ENCODE measurements at places on chromosomes 6 and 20.

DNA sequence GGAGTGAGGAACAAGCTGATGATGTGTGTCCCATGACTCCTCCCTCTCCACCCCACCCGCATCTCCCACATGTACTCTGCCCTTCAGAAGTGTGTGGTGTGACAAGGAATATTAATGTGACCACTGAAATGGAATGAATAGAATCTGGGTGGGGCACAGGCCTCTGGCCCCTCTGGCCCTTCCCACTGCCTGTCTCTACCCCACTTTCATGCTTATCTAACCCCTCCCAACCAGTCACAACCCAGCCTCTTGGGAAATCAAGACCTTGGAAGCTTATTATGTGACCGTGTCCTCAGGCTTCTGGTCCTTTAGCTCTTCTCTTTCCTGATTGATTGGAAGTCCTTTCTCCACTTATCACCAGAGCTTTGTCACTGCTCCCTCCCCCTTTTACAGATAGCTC, 312.2 kb upstream of the SOX4 start:
- DNase-seq = no peak

DNA sequence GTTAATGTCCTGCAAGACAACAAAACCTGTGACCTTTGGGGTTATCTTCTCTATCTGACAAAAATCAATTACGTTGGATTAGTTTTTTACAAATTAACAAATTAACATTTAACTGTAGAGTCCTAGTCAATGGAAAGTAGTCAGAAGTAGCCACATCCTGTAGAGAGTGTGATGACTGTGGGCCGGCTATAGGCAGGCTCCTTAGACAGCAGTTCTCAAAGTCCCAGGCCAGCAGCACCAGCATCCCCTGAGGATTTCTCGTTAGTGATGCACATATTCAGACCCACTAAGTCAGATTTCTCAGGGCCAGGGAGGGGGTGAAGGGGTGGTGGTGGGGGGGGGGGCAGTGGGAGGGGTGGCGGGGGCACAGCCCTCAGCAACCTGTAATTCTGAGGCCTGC, 37.2 kb downstream of the ZNF341 start:
- DNase-seq = no peak

GRCh38 chr6:5998711-5999687, 7.7 kb downstream of the NRN1 start:
- DNase-seq = no peak

GRCh38 chr20:54061101-54061881, 9.1 kb downstream of the BCAS1 start:
- DNase-seq = peak; percentile 28

GRCh38 chr6:169738976-169739529, 12.3 kb downstream of the DYNLT2 start:
- peak; percentile 50 for DNase-seq

- no peak for DNase-seq
These were observed 38.0 kb downstream of the COL12A1 start for GRCh38 chr6:75167851-75168250.

DNA sequence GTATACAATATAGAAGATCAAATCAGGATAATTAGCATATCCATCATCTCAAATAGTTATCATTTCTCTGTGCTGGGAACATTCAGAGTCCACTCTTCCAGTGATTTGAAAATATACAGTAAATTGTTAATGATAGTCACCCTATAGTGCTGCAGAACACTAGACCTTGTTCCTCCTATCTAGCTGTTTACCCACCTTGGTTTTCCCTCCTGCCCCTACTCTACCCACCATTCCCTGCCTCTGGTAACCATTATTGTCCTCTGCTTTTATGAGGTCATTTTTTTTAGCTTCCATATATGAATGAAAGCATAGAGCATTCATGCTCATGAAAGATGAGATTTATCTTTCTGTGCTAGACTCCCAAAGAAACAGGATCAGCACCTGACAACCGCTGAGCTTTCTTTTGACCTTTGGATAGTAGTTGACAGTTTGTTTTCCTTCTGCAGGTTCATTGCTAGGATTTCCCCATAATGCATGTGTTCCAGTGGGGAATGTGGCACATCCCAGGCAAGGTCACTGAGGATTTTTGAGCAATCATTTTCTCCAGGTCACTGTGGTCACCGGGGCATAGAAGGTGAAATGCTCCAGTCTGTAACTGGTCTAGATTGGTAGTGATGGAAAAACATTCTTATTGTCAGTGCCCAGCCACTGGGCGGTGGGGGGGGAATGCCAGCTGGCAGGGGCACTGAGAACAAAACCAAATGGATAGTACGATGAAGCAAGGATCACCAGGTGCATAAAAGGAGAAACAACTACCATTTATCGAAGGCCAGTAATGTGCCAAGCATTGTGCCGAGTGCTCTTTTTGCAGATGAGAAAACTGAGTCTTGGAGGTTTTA, 33.6 kb upstream of the BCAS1 start:
- no peak for DNase-seq

DNA sequence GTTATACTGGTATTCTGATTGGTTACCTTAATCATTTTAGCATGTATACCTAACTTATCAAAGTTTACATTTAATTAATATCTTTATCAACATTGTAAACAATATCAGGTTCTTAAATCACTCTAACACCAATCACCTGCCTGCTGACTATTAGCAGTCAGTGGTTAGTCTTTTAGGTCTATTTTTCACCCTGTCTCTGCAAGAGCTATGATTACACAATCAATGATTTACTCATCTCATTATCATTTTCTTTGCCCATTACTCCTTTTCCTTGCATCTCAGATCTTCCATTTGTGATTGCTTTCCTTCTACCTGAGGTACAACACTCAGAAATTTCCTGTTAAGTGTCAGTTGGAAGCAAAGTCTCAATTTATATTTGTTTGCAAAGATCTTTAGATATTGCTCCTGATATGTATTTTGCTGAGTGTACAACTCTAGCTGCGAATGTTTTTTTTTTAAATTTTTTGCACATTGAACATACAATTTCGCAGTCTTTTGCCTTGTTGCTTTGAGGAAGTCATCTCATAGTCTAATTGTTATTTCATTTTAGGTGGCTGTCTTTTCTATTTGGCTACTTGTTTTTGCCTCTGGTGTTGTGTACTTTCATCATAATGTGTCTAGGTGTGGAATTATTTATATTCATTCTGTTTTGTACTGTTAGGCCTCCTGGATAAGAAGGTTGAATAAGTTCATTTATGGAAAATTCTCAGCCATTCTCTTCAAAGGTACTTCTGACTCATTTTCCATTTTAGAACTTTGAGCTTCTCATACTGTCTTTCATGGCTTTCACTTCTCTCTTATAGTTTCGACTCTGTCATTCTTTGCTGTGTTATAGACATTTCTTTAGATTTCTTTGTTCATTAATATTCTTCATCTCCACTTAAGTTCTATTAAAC, 104.9 kb upstream of the CEP162 start:
- peak; percentile 3 for DNase-seq

- DNase-seq = no peak
These were observed 302.8 kb upstream of the JARID2 start for GRCh38 chr6:14943116-14943515.

DNA sequence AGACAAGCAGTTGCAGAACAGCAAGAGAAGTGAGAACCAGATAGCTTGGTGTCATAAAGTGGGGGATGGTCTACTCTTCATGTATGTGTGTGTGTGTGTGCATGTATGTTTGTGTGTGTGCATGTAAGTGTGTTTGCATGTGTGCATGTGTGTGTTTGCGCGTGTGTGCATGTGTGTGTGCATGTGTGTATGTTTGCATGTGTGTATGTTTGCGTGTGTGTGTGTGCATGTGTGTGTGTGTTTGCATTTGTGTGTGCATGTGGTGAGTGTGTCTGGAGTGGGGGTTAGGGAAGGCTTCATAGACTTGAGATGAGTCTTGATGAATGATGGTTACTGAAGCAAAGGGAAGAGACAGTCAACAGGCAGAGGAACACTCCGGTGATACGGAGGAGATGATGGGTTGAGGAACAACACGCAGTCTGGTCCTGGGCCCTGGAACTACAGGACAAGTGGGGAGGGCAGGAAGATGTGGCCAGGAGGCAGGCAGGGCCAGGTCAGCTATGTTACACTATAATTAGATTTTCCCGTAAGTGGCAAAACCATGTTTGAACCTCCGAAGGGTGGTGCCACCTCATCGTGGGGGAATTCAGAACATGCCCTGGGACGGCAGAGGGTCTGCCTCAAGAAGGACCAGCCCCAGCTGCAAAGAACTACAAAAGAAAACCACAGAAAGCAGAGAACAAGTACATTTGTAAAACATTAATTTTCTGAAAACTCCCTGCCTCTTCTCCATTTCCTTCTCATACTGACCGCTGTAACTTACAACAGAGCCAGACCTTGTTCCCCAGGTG, 38.7 kb upstream of the PDE10A start:
- DNase-seq = no peak

DNA sequence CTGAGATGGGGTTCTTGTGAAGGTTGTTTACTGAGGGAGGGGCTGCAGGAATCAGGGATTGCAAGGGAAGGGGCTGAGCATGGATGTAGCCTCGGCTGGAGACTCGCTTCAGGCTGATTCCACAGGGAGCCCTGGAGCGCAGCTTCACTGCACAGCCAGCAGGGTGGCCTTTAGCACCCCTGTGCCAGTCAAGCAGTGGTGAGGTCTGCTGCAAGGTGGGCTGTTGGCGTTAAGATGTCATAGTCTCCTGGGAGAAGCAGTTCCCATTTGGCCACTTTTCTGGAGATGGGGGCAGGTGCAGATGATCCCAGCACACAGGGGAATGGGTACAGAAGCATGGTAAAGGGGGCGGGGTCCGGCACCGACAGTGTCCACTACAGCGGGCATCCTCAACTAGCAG, 126.3 kb downstream of the TOX2 start:
- no peak for DNase-seq

GRCh38 chr6:118897386-118897785, 3.4 kb downstream of the ASF1A start:
- DNase-seq = no peak

DNA sequence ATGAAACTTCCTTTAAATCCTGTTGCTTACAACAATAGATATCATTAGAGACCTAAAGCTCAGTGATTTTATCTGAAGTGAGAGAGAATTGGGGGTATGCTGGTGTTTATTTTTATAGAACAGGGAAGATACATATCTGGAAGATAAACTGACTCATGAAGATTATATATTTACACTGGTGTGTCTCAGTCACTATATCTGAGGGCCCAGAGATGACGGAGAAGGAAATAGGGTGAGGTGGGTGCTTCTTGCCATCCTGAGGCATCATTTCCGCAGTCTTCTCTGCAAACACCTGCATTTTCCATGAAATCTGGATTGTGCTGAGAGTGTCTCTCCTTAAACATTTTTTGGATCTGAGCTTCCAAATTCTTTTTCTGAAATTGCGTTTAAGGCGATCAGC, 5.9 kb upstream of the PLCB1 start:
- DNase-seq = no peak

DNA sequence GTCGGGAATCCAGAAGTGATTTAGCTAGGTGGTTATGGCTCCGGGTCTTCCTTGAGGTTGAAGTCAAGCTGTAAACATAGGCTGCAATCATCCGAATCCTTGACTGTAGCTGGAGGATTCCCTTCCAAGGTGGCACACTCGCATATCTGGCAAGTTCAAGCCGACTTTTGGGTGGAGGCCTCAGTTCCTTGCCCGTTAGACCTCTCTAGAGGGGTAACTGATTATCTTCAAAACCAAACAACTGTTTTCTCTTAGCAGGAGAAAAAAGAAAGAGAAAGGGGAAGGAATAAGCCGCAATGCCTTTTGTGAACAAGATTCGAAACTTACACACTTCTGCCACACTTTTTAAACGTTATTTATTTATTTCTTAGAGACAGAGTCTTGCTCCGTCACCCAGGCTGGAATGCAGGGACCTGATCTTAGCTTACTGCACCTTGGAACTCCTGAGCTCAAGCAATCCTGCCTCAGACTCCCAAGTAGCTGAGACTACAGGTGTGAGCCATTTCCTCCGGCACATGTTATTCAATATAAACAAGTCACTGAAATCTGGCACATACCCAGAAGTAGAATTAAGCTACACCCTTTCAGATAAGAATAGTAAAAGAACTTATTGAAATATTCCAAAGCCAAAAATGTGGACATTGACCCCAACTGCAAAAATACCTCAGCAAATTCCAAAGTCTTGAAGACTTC, 76.3 kb downstream of the HFE start:
- no peak for DNase-seq

- DNase-seq = no peak
These were observed 1.9 kb downstream of the GDF5 start for GRCh38 chr20:35436177-35436573.

Measured in amniotic epithelial cell (primary cell).